ENCODE measurements at places on chromosomes 5 and 9.

DNA sequence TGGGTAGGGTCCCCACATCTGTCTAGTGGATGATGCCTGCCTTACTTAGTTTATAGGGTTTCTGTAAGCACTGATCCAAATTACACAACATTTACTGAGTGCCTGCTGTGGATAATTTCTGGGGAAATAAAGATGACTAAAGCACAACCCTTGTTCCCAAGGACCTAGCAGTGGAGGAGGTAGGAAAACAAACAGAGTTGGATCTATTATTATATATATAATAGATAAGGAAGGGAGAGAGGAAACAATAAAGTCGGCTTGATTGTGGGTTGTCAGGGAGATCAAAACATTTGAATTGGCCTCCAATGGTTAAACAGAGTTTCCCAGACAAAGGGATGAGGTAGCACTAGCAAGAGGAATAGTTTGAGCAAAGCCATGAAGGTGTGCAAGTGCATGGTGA is 14.0 kb downstream of the IL33 start:
- no peaks in the 10 kb centered on the region for H3K36me3 ChIP-seq
- DNase-seq, result no peak
- no peak overlapping the region for H3K4me3 ChIP-seq
- no peaks in the 10 kb centered on the region for H3K27me3 ChIP-seq
- peaks cover 10% of the 10 kb centered on the region for H3K4me1 ChIP-seq
- no peak overlapping the region for H3K27ac ChIP-seq

- no peaks in the 10 kb centered on the region for H3K27me3 ChIP-seq
- H3K27ac ChIP-seq, result no peak overlapping the region
- peaks cover 27% of the 10 kb centered on the region for H3K36me3 ChIP-seq
- no peaks in the 10 kb centered on the region for H3K4me1 ChIP-seq
- DNase-seq, result no peak
These were observed 34.4 kb downstream of the SMC5 start for GRCh38 chr9:70293214-70293613.

- no peaks in the 10 kb centered on the region for H3K4me1 ChIP-seq
- H3K36me3 ChIP-seq, result no peaks in the 10 kb centered on the region
- H3K27me3 ChIP-seq, result no peaks in the 10 kb centered on the region
- no peak for DNase-seq
- no peak overlapping the region for H3K27ac ChIP-seq
These were observed 248.2 kb downstream of the MAN2A1 start for GRCh38 chr5:109937951-109938350.

DNA sequence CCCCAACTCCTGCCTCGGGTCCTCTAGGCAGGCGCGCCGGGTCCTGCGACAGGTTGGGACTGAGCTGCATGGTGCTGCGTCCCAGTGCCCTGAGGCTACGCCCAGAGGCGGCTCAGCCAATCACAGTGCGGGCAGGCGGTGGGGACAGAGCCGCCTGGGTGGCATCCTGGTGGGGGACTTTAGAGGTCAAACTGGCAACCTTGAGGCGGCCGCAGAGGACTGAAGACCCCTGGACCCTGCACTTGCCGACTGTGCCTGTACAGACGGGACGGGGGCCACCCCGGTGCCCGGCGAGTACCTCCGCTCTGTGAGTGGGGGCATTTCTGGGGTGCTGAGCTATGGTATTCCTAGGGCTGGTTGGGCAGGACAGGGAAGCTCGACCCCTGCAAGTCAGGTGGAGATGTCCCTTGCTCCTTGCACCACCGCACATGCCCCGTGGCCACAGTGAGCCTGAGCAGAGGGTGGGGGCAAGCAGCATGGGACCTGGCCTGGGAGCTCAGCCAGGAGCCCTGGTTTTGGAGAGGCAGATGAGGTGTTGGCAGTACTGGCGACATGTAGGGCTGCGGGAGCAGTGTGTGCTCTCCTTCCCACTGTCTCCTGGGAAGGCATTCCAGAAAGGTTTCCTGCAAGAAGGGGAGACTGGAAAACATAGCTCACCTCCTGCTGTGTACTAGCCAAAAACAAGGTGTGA is 45.5 kb downstream of the CTSL start:
- H3K27ac ChIP-seq, result no peak overlapping the region
- H3K4me1 ChIP-seq, result no peaks in the 10 kb centered on the region
- no peak for DNase-seq

DNA sequence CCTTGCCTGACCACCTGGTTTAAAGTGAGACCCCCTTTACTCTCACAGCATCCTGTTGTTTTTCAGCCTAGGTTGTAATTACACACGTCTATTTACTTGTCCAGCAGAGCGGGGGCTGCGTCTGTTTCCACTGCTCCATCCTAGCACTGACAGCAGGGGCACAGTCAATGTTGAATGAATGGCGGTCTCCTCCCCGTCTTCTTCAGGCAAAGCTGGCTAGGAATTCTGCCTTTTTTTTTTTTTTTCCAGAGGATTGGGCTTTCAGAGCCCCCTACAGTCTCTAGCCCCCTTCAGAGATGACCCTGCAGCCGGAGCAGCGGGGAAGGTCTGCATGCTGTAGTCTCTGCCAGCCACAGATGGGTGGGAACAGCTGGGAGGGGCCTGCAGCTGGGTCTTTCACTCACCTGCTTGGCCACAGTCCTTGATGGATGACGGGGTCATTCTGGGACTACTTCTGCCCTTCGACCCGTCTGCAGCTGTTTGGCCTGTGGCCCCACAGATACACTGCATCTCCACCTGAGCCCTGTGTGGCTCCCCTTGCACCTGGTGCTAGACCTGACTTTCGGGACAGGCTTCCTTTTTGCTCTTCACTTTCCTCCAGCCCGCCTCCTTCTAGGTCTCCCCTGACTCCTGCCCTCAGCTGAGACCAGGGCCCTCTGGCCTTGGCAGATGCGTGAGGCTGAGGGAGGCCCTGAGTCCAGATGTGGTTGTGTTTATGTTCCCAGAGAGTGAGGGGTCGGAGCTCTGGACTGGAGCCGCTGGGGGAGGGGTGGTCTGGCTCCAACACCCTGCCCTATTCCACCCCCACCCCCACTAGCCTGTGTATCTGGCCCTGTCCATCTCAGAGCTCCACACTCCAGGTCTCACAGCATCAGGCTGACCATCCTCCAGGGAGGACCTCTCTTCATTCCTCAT is 8.0 kb downstream of the PITX1 start:
- peaks cover 5% of the 10 kb centered on the region for H3K36me3 ChIP-seq
- no peak overlapping the region for H3K27ac ChIP-seq
- no peaks in the 10 kb centered on the region for H3K4me1 ChIP-seq
- no peak for DNase-seq
- no peak overlapping the region for H3K4me3 ChIP-seq

- peak; percentile 17 for DNase-seq
- no peaks in the 10 kb centered on the region for H3K4me1 ChIP-seq
- no peaks in the 10 kb centered on the region for H3K27me3 ChIP-seq
- no peak overlapping the region for H3K27ac ChIP-seq
- no peak overlapping the region for H3K4me3 ChIP-seq
- H3K36me3 ChIP-seq, result no peaks in the 10 kb centered on the region
These were observed 93.6 kb upstream of the TLE4 start for GRCh38 chr9:79477955-79478771.

DNA sequence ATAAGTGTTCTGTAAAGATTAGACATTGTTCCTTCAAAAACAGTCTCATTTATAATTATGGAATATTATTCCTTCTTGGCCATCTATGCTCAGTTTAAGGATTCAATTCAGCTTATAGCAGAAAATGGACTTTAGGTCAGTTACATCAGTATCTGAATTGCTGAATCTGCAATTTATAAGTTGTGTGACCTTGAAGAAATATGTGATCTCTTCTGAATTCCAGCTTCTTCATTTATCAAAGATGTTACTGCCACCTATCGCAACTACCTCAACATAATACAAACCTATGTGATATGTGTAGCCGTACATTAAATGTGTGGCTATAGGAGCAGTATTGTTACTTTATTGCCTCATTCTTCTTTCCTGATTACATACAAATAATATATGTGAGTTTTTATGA is 118.2 kb downstream of the CDH12 start:
- DNase-seq, result no peak
- no peak overlapping the region for H3K4me3 ChIP-seq
- H3K36me3 ChIP-seq, result no peaks in the 10 kb centered on the region
- H3K4me1 ChIP-seq, result no peaks in the 10 kb centered on the region
- no peaks in the 10 kb centered on the region for H3K27me3 ChIP-seq

DNA sequence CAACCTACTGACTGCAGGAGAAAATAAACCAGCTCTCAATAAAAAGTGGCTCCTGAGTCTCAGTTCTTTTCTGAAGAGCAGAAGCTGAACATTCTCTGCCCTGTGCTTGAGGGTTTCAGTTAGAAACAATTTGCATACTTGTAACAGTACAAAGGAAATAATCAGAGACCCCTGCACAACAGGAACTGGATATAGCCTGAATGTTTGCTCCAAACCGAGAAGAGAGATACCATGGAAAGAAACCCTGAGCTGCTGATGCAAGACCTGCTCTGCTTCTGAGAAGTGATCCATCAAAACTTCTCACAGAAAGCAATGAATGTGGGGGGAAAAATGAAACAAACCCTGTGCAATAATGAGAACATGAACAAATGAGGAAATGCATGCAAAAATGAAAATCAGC is 592.9 kb downstream of the SEMA5A start:
- no peaks in the 10 kb centered on the region for H3K27me3 ChIP-seq
- H3K4me1 ChIP-seq, result no peaks in the 10 kb centered on the region
- no peak overlapping the region for H3K27ac ChIP-seq
- no peak for DNase-seq
- no peaks in the 10 kb centered on the region for H3K36me3 ChIP-seq

DNA sequence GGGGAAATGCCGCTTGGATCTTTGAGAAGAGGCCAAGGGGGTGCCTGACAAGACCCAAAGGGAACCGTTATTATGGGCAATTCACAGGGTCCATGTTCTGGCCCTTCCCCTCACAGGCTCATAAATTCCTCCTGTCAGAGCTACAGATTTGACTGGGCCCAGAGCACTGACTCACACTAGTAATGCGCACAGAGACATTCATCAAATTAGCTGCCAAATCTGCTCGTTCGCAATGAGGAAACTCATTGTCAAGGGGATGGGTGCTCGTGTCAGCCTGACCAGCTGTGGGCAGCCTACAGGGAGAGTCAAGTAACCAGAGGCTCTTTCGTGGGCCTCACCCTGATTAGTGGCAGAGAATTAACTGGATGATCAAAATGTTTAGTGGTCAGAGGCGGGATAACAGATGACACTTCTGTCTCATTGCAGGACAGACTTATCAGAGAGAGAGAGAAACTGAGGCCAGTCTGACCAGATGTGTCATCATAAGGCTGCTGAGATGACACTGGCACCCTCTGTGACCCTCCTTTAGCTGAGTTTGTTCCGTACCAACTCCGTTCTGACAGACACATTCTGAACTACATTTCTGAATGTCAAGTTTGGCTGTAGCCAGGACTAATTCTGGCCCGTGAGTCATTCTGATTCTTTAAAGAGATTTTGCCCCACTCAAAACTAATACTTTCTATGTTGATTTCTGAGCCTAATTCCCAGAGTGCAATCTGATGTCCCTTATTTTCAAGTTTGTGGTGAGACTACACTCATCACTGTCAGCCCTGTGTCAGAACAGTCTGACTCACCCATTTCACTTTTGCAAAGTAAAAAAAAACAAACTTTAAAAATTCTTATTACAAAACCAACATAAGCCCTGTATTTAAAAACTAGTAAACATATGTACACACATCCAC is 377.1 kb downstream of the ACTL7B start:
- peaks cover 5% of the 10 kb centered on the region for H3K4me1 ChIP-seq
- H3K27me3 ChIP-seq, result no peaks in the 10 kb centered on the region
- no peak overlapping the region for H3K27ac ChIP-seq
- no peak for DNase-seq
- no peak overlapping the region for H3K4me3 ChIP-seq
- H3K36me3 ChIP-seq, result no peaks in the 10 kb centered on the region

- no peak overlapping the region for H3K27ac ChIP-seq
- H3K4me3 ChIP-seq, result no peak overlapping the region
- H3K4me1 ChIP-seq, result no peaks in the 10 kb centered on the region
- peaks cover 71% of the 10 kb centered on the region for H3K36me3 ChIP-seq
- DNase-seq, result no peak
These were observed 34.0 kb downstream of the OTULIN start for GRCh38 chr5:14698495-14698894.

All from large intestine (tissue), 12 donors.